Left kidney (tissue), 8 donors: ENCODE measurements at places on chromosomes 4 and X. TPM values are rescaled to one million over a fixed set of nuclear protein-coding genes. Genes with fewer than 3 reads are reported as not detected.

FOXR2 gene
- not detected for polyA plus RNA-seq

GIMD1 gene
- polyA plus RNA-seq = not detected

CCNA2 gene
- 49.8 TPM for polyA plus RNA-seq

SATL1 gene
- polyA plus RNA-seq = 0.57 TPM

AFF2 gene
- polyA plus RNA-seq = 6.5 TPM

GABRG1 gene
- 0.18 TPM for polyA plus RNA-seq
